ENCODE measurements at places on chromosomes 16 and 17. TPM values are rescaled to one million over a fixed set of nuclear protein-coding genes. Genes with fewer than 3 reads are reported as not detected.

Gene CHAD
- 6.3 TPM for polyA plus RNA-seq

Gene ABCA3
- polyA plus RNA-seq = 15.0 TPM

Gene TUBB3
- 10.4 TPM for polyA plus RNA-seq

Gene SDR42E1
- polyA plus RNA-seq = 0.16 TPM

Gene GNAO1
- 2.3 TPM for polyA plus RNA-seq

Gene CCL13
- polyA plus RNA-seq = 2.5 TPM

Gene GDPD1
- 2.4 TPM for polyA plus RNA-seq

Gene CD2BP2
- polyA plus RNA-seq = 33.6 TPM

GRCh38 chr16:4874666-4875065, 27.4 kb downstream of the UBN1 start:
- DNase-seq = no peak

DNA sequence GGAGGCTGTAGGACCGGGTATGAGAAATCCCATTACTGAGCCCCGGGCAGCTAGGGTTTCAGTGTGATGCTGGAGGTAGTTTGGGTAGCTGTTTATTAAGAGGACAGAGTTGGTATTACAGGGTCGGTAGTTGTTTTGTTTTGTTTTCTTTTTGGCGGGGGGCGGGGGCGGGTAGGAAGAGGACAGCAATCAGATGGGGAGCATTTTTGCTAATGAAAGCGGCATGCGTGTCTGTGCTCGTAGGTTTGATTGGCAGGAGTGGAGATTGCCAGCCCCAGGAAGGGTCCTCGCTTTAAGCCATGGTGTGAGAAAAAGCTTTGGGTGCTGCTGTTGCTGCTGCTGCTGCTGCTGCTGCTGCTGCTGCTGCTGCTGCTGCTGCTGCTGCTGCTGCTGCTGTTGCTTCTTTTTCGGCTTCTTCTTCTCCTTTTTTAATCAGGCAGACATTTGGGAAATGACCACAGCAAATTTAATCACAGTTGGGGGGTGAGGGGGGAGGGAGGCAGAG, 498.5 kb upstream of the ZFHX3 start:
- DNase-seq = no peak

GRCh38 chr17:15973016-15973415, 26.5 kb downstream of the ZSWIM7 start:
- no peak for DNase-seq

DNA sequence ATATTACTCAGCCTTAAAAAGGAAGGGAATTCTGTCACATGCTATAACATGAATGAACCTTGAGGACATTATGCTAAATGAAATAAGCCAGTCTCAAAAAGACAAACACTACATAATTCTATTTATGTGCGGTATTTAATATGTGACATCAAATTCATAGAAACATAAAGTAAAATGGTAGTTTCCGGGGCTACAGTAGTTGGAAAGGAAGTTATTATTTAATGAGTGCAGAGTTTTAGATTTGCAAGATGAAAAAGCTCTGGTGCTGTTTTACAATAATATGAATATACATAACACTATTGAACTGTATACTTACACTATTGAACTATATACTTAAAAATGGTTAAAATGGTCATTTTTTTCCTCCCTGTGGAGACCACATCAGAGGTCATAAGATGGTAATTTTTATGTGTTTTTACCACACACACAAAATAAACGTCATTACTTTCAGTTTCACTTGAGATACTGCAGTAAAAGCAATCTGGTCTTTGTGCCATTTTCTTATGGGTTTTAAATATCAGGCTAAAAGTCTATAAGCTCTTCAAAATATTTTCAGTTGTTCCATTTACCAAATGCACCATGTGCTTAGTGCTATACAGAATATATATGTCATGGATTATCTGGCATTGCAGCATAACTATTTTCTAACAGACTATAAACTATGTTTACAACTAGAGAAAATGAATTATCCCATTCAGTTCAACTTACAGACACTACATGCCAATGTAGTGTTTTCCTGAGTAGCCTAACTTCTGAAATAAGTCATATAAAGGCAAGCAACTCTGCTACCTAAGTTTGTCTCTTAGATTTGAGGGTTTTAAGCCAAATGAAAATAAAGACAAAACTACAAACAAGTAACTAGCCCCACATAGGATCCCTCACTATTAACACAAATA, 90.9 kb downstream of the SPAG9 start:
- no peak for DNase-seq

GRCh38 chr16:12681653-12682052, 122.0 kb downstream of the CPPED1 start:
- no peak for DNase-seq

- no peak for DNase-seq
These were observed 11.5 kb downstream of the KCNJ12 start for GRCh38 chr17:21387616-21388015.

DNA sequence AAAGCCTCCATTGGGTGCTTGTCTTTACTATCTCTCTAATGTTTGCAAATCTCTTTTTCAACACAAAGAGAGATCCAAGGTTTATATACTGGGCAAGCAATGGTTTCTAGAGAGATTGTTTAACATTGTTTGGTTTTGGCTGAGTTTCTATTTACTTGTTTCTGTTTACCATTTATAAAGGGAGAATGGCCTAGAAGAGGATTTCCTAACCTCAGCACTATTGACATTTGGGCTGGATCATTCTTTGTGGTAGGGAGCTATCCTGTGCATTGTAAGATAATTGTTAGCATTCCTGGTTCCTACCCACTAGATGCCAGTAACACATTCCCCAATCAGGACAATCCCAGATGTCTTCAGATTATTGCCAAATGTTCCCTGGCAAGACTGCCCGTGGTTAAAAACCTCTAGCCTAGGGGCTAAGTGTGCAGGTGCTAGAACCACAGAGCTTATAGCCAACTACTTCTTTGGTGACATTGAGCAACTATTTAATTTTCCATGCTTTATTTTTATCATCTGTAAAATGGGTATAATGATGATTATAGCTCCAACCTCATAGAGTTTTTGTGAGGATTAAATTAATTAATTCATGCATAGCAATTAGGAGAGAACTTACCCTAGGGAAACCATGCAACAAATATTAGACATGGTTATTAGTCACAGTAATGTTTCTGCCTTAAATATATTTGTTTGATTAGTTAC, 413.9 kb upstream of the MAF start:
- no peak for DNase-seq

DNA sequence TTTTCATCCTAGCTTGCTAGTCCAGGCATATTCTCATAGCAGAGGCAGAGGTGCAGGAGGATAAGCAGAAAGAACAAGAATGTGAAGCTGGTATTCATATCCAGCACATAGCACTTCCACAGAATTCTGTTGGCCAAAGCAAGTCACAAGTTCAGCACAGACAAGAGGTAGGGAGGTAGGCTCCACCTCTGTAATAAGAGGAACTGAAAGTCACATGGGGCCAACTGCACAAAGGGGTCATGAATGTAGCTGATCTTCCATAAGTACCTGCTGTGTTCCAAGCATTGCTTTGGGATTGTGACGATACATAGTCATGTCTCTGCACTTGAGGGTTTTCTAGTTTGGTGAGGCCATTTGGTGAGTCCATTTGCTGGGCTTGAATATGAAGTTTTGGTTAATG, 110.8 kb upstream of the MPHOSPH6 start:
- DNase-seq = no peak

DNA sequence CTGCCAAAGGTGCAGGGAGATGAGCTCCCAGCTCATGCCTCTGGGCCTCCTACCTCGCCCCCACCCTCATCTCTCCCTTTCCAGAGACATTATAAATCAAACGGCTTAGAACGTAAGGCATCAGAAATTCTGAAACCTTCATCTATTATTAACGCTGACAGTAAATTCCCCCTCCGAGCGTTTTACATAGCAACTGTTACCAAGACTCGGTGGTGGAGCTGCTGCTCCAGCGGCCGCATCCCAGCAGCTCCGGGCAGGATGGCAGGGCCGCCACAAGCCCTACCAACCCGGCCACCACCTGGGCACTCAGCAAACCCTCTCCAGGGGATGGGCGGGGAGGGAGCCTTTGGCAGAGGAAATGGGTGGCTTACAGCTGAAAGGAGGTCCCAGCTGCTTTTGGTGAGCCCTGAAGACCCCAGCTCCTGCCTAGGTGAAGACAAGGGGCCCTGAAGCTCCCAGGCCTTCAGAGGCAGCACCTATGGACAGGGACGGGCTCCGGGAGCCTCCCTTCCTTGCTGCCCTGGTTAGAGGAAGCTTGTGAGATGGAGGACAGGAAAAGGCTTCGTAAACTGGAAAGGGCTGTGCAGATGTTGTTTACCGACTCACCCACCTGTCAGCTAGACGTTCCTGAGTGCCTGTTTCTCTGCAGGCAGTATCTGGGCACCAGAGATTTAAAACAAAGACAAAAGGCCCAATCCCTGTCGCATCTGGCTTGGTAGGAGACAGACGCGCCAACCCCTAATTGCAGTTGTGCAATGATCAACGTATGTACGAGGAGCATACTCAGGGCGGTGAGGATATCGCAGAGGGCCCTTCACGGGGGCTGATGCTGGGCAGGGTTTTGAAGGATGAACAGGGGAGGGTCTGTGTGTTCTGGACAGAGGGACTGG, 76.9 kb downstream of the RAI1 start:
- no peak for DNase-seq

DNA sequence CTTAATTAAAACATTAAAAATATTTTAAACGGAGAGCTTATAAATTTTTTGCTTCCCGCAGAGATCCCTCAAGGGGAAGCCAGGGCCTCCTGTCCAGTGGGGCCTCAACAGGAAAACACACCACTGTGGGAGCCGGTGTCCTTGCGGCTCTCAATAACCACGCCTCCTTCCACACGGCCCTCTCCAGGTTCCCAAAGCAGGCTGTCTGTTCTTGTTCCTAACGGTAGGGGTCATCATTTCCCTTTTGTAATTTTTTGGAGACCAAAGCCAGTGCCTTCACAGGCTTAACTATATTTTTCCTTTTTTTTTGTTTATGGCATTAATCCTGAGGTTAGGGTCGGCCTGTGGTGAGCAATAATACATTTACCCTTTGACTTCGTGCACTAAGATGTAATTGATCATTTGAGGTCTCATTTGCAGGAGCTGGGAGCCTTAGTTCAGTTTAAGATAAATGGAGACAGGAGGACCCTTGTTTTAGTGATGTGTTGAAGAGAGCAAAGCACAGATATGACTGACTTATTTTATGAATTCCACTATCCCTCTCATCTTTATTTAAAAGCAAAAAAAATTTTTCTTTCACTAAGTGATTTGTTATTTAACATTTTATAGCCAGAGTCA, 77.5 kb upstream of the N4BP1 start:
- DNase-seq = peak; percentile 46

GRCh38 chr16:86533767-86534351, 21.2 kb downstream of the MTHFSD start:
- no peak for DNase-seq

GRCh38 chr17:68019336-68019674, 16.2 kb upstream of the KPNA2 start:
- no peak for DNase-seq

DNA sequence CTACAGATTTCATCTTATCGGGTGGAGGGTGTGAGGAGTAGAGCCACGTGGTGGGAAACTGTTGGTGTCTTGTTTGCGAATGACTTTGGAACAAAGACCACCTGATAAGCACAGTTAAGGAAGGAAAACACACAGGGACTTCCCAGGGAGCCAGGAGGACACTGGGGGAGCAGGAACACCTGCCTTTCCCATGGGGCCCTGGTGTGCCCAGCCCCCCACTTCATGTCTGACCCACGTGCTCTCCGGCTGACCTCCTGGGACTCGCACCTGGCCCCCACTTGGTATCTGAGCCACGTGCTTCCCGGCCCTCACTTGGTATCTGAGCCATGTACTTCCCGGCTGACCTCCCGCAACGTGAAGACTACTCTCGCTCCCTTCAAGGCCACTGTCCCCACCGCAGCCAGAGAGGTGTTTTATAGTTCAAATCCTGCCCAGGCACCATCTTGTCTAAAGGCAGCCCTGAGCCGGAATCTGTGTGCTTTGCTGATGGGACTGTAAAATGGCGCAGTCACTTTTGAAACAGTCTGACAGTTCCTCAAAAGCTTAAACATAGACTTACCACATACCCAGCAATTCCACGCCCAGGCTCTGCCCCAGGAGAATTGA, 5.4 kb upstream of the CSNK1D start:
- DNase-seq = no peak

GRCh38 chr16:56993204-56993603, 3.8 kb downstream of the NLRC5 start:
- DNase-seq = no peak

GRCh38 chr17:50051082-50051576, 4.8 kb upstream of the ITGA3 start:
- DNase-seq = no peak

DNA sequence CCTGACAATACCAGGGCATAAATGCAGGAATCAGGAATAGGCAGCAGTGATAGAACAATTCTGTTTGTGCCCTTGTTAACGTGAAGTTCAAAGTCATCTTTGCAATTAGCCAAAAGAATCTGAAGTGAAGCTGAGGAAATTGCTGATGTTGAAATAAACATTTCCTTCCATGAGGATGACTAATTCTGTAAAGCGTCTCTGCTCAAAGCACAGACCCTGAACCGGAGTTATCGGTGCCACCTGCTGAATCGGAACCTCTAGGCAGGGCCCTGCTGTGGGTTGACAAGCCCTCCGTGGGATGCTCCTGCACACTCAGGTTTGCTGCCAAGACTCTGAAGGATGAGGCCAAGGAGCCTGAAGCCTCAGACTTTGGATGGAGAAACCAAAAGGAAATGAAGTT, 37.0 kb upstream of the CDH1 start:
- DNase-seq = no peak

DNA sequence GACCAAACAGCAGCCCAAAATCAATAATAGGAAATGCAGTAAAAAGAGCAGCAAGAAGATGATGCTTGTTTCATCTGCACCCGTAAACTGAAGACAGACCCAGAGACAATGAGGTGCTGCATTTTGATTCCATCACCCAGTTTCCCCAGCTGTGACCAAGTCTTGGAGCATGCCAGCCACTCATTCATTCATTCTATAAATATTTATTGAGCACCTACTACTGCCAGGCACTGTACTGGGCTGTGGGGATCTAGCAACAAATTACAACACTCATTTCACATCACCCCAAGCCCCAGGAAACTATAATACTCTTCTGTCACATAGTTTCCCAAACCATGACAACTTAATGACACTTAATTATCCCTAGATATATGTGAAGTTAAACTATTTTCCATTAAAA, 79.2 kb downstream of the TOX3 start:
- DNase-seq = no peak

GRCh38 chr17:64441772-64442540, 7.0 kb upstream of the MILR1 start:
- peak; percentile 31 for DNase-seq

DNA sequence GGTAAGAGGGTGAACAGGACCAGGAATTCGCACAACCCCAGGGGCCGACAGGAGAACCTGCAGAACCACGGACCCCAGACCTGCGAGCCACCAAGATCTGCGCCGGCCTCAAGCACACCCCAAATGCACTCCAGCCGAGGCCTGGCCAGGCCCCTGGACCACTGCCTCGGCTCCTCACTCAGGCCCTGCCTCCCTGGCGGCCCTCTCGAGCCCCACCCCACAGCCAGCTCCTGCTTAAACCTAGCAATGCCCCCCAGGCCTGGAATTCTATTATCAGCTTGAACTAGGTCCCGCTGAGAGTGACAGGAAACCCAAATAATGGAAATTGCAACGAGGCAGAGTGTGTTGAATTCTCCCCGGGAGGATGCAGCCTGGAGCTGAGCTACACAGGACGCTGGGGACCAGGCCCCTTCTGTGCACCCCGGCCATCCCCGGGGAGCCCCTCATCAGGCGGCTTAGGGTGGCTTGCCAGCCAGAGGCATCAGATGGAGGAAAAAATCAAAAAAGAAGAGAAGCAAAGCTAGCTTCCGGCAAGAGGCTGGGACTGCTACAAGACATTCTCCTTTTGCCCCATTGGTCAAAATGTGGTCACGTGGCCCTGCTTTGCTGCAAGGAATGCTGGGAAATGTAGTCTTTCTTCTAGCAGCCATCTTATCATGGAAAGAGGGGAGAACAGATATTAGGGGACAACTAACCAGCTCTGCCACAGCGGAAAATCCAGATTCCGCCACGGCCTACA, 2.4 kb upstream of the ENPP7 start:
- peak; percentile 93 for DNase-seq
